NCI-H1930 (cell line): ENCODE measurements at places on chromosomes 1 and 21.

DNA sequence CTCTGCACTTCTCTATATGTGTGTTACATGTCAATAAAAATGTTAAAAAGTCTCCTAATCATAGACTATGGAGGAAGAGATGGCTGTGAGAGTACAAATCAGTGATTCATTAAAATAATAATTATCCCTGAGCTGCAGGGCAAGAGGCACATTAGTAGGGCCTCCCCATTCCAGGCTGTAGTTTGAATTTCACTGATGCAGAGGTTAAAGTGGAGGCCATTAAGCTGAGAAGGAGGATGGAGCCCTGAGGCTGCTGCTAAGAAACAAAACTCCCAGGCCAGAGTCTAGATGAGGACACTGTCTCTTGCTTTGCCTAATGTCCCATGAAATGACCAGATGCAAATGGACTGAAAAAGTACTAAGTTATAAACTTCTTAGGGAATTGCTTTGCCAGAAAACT, 89.1 kb upstream of the WDR26 start:
- DNase-seq = no peak

- no peak for DNase-seq
Observed at GRCh38 chr1:53547231-53547790, 88.1 kb downstream of the DMRTB1 start.

DNA sequence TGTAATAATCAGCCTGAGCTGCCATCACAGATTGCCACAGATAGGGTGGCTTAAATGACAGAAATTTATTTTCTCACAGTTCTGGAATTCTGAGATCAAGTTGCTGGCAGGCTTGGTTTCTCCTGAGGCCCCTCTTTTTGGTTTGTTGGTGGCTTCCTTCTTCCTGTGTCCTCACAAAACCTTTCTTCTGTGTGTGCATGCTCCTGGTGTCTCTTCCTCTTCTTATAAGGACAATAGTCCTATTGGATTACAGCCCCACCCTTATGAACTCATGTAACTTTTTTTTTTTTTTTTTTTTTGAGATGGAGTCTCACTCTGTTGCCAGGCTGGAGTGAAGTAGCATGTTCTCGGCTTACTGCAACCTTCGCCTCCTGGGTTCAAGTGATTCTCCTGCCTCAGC, 41.0 kb upstream of the F3 start:
- no peak for DNase-seq

DNA sequence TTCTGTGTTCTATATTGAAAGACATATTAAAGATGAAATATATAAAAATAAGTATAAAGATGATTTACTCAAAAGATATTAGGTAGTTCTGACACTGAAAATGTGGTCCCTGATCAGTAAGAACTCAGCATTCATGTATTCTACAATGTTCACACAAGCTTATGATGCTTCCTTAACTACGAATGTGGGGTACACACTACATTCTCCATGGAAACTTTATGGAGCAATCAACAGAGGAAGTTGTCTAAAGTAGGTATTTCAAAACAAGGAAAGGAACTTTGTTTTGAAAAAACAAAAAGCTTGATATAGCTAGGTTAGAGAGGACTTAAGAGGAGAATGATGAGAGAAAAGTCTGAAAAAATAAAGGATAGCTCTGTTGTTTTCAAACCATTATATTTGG, 119.7 kb upstream of the RGS18 start:
- DNase-seq = no peak

DNA sequence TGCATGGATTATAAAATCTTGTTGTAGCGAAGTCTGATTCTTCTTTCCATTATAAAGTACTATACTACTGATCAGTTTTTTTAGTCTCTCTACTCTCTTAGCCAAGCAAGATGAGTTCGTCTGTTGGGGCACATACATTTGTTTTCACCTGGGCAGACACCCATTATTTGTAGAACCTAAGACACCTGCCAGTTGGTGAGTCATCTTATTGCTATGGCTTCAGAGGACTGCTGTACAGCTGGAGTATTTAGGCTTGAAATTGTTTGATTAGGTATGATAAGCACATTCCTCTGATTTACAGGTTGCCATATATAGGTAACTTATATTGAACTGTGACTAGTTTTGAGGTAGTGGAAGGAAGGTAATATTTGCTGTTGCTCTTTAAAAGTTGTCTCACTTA, 17.2 kb downstream of the RBM15 start:
- no peak for DNase-seq

DNA sequence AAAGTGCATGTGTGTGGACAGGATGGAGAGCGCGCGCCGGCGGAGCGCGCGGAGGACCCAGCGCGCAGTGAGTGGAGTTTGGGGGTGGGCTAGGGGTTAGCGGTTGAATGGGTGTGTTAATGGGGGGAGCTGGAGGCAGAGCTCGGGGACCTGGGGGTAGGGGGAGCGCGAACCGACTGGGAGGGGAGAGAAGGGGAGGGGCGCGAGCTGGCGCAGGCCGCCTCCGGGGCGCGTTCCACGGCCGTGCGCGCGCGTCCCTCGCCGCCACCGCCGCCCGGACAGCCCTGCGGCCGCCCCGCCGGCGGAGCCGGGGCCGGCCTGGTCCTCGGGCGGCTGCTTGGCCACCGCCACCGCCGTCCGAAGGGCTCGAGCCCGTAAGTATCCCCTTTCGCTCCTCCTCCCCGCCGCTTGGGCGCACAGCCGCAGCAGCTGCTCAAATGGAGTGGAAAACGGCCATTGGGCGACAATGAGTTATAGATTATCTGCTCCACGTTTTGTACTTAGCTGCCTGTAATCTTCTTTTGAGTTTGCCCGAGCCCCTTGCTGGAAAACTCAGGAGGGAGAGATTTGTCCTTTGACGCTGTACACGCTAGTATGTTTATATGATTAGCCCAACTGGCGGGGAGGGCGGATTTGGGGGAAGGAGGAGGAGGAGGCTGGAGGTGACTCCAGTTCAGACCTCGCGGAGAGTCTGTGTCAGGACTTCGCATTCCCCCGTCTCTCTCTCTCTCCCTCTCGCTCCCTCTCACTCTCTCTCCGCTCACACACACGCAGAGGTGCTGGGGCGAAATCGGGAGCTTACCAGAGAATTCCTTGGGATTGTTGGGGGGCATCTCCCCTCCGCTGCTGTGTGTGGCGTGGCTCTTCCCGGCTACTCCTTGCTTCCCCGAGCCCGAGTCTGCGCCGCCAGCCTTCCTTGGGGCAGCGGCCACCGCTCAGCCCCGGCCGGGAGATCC, at the start of gene ADGRL2:
Gene ADGRL2 (plus strand): TSS at position 240 of the 956 bp plus-strand sequence. CDS start 36,051 bp downstream, outside the sequence.
- peak; percentile 34 for DNase-seq
